NCI-H1417 (cell line): ENCODE measurements at places on chromosomes 4 and X.
A peak's percentile ranks its signal among the peaks of the same experiment; 100 is the strongest.

GRCh38 chr4:164438321-164438720 is 315.6 kb upstream of the SMIM31 start:
- DNase-seq: no peak

DNA sequence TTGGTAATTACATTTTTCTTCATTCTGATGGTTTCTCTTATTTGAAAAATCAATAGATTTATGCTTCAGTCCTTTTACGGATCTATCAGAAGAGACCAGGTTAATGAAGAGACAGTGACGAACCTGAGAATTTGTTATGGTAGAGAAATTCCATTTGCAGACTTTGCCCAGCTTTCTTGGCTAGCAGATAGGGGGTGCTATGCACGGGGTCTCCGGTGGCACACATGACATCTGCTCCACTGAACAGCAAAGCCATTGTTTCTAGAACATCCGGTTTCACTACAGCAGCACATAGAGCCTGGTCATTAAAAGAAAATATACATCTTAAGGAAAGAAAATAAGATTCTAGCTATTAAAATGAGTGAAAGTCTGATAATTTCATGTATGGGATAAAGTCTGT is 85.1 kb downstream of the ARAP2 start:
- DNase-seq: no peak

DNA sequence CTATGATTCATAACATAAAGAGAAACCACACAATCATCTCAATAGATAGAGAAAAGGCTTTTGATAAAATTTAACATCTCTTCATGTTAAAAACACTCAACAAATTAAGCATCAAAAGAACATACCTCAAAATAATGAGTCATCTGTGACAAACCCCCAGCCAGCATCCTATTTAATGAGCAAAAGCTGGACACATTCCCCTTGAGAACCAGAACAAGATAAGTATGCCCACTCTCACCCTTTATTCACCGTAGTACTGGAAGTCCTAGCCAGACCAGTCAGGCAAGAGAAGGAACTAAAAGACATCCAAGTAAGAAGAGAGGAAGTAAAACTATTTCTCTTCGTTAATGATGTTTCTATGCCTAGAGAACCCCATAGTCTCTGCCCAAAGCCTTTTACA is 507.2 kb downstream of the PABPC4L start:
- no peak for DNase-seq

- no peak for DNase-seq
These were observed 113.9 kb downstream of the NYX start for GRCh38 chrX:41561045-41561444.

- peak; percentile 76 for DNase-seq
These were observed at the start of gene RAB39B for GRCh38 chrX:155263854-155264628. Gene RAB39B (minus strand): TSS chrX:155264491. CDS start chrX:155264288, 203 bp downstream.

DNA sequence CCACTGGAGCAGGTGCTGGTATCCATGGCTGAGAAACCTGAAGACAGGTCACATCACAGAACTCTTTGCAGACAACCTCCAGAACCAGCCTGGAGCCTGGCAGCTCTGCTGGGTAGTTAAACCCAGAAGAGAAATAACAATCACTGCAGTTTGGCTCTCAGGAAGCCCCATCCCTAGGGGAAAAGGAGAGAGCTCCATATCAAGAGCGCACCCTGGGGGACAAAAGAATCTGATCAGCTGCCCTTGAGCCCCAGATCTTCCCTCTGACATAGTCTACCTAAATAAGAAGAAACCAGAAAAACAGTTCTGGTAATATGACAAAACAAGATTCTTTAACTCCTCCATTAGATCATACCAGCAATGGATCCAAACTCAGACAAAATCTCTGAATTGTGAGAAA is 823.2 kb upstream of the FRG1 start:
- no peak for DNase-seq

DNA sequence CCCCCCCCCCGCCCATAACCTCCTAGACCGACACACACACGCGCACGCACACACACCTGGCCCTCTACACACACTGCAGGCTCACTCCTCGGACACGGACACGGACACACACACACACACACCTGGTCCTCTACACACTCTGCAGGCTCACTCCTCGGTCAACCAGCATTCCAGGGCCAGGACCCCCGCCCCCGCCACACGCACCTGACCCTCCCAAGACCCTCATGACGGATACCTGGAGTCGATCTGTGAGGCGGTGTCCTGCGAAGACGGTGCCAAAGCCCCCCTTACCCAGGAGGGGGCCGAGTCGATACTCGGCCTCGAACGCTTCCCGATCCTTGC is 552 bp downstream of the PIM2 start:
- DNase-seq: peak; percentile 29

- no peak for DNase-seq
These were observed 30.4 kb downstream of the SCML1 start for GRCh38 chrX:17767734-17768133.

- peak; percentile 3 for DNase-seq
These were observed 475.6 kb downstream of the PCDH10 start for GRCh38 chr4:133624744-133625143.

- no peak for DNase-seq
These were observed 459.7 kb downstream of the RAB28 start for GRCh38 chr4:13024147-13025105.

GRCh38 chr4:99504804-99505502 is 5.9 kb upstream of the C4orf17 start:
- DNase-seq: no peak
